Left lung (tissue), 14 donors: ENCODE measurements at places on chromosomes 7 and 10. TPM values are rescaled to one million over a fixed set of nuclear protein-coding genes. Genes with fewer than 3 reads are reported as not detected.

DNA sequence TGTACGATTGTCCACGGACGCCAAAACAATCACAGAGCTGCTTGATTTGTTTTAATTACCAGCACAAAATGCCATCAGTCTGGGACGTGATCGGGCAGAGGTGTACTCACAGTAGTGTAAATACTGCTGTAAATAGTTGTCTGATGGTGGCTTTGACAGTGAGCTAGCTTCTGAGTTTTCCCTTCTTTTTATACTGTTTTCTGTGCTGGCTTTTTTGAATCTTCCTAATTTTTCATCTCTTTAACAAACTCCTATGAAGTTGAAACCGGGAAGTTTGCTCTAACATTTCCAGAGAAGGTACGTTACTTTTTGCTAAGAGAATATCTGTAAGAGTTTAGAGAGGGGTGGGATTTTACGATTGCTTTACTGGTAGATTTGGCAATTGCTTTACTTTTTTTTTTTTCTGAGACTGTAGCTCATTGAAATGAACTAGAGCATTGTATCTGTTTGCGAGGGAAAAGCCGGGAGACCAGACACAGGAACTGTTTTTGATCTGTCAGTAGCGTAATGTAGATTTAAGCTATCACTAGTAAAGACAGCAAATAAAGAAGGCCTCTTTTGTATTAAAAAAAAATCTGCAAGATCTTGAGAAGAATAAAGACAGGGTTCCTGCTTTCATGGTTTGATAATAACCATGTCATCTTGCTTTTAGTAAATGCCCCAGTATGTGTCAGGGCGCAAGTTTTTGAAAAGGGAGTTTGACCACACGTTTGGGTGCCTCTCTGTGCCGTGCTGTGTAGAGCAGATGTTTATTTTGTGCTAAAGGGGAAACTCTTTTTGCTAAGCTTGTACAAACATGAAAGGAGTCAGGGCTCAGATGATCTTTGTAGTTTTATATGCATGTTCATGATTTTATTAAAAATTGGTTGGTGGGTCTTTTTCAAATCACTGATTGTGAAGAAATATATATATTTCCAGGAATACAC is 712 bp downstream of the FOXP2 start:
- no peaks in the 10 kb centered on the region for H3K36me3 ChIP-seq
- no peak overlapping the region for H3K4me3 ChIP-seq
- no peak for DNase-seq
- no peaks in the 10 kb centered on the region for H3K4me1 ChIP-seq

GRCh38 chr10:124063750-124064603 is 29.4 kb downstream of the CHST15 start:
- H3K4me1 ChIP-seq = peaks cover 19% of the 10 kb centered on the region
- H3K27ac ChIP-seq = peak overlapping the region; percentile 70
- H3K36me3 ChIP-seq = no peaks in the 10 kb centered on the region
- no peaks in the 10 kb centered on the region for H3K27me3 ChIP-seq

GRCh38 chr7:155728116-155728515 is 83.7 kb downstream of the RBM33 start:
- H3K36me3 ChIP-seq = no peaks in the 10 kb centered on the region
- peak overlapping the region; percentile 36 for H3K27ac ChIP-seq
- no peaks in the 10 kb centered on the region for H3K4me1 ChIP-seq
- DNase-seq = no peak

DNA sequence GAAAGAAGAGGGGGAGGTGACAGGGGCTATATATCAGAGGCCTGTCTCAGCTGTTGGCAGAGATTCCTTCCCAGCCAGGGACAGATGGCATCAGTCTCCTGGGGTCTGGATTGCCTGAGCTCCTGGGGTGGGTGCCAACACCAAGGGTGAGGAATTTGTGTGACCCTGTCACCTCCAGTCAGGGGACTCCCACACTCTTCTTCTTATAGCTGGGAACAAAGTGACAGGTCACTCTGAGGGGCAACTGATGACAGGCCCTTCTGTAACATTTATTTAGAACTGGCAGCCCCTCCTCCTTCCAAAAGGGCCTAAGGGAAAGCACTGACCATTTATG is 53.7 kb upstream of the DUSP5 start:
- peaks cover 4% of the 10 kb centered on the region for H3K4me1 ChIP-seq
- no peaks in the 10 kb centered on the region for H3K27me3 ChIP-seq
- DNase-seq = no peak
- no peaks in the 10 kb centered on the region for H3K36me3 ChIP-seq
- no peak overlapping the region for H3K4me3 ChIP-seq

DNA sequence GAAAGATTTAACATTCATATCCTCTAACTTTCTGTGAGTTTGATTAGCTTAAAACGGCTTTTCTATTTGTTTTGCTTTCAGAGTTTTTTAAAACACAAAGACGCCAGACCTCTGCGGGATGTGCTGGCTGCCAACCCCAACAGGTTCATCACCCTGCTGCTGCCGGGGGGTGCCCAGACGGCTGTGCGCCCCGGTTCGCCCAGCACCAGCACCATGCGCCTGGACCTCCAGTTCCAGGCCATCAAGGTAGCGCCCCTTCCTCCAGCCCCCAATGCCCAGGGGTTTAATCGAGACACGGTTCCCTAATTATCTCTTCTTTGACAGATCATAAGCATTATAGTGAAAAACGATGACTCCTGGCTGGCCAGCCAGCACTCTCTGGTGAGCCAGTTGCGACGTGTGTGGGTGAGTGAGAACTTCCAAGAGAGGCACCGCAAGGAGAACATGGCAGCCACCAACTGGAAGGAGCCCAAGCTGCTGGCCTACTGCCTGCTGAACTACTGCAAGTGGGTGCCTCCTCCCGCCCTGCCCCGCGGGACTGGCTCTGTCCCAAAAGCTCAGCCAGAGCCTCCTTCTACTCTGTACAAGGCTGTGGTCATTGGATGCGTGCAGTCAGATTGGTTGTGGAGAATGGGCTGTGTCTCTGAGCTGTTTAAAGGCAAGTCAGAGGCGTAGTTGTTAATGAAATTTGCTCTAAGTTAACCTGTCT is 71.2 kb downstream of the TRRAP start:
- H3K27me3 ChIP-seq = no peaks in the 10 kb centered on the region
- no peaks in the 10 kb centered on the region for H3K36me3 ChIP-seq
- no peak overlapping the region for H3K27ac ChIP-seq
- no peak overlapping the region for H3K4me3 ChIP-seq

- H3K4me1 ChIP-seq = no peaks in the 10 kb centered on the region
- peak; percentile 13 for DNase-seq
- H3K27me3 ChIP-seq = no peaks in the 10 kb centered on the region
- H3K4me3 ChIP-seq = no peak overlapping the region
These were observed 330.6 kb downstream of the CCSER2 start for GRCh38 chr10:84659027-84659426.

GRCh38 chr7:51034521-51035264 is 252.0 kb upstream of the GRB10 start:
- DNase-seq = no peak
- no peaks in the 10 kb centered on the region for H3K36me3 ChIP-seq
- H3K27ac ChIP-seq = no peak overlapping the region
- H3K27me3 ChIP-seq = no peaks in the 10 kb centered on the region
- H3K4me1 ChIP-seq = no peaks in the 10 kb centered on the region

- no peaks in the 10 kb centered on the region for H3K36me3 ChIP-seq
- no peaks in the 10 kb centered on the region for H3K4me1 ChIP-seq
- DNase-seq = no peak
- no peak overlapping the region for H3K27ac ChIP-seq
- no peaks in the 10 kb centered on the region for H3K27me3 ChIP-seq
These were observed 50.9 kb downstream of the ICA1 start for GRCh38 chr7:8210845-8211724.

DNA sequence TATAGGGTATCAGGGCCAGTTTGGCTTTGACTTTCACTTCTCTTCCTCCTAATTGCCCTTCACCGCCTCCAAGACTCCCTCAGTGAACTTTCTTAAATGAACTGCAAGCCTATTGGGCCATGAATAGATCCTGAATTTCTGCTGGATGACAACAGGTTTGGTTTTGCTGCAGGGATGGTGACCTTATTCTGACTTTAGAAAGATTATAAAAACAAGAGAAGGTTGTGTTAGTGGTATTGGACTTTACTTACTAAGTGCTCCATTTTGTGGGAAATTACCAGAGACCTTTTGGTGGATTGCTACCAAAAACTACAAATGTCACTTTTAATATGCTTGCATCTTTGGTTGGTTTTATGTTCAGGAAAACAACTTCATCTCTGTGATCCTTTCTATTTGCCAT is 11.5 kb upstream of the LIPA start:
- DNase-seq = no peak
- no peaks in the 10 kb centered on the region for H3K27me3 ChIP-seq
- no peaks in the 10 kb centered on the region for H3K36me3 ChIP-seq

DNA sequence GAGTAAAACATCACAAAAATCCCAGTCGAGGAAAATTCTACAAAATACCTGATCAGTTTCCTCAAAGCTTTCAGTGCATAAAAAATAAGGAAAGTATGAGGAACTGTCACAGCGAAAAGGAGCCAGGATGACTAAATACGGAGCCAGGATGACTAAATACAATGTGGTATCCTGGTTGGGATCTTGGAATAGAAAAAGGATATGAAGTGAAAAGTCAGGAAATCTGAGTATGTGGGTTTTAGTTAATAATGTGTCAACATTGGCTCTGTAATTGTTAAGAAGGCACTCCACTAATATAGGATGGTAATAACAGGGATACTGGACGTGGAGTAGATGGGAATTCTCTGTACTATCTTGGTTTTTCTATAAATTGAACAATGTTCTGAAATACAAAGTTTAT is 175.5 kb downstream of the SUGCT start:
- H3K27ac ChIP-seq = no peak overlapping the region
- H3K27me3 ChIP-seq = no peaks in the 10 kb centered on the region
- no peak overlapping the region for H3K4me3 ChIP-seq
- DNase-seq = no peak

DNA sequence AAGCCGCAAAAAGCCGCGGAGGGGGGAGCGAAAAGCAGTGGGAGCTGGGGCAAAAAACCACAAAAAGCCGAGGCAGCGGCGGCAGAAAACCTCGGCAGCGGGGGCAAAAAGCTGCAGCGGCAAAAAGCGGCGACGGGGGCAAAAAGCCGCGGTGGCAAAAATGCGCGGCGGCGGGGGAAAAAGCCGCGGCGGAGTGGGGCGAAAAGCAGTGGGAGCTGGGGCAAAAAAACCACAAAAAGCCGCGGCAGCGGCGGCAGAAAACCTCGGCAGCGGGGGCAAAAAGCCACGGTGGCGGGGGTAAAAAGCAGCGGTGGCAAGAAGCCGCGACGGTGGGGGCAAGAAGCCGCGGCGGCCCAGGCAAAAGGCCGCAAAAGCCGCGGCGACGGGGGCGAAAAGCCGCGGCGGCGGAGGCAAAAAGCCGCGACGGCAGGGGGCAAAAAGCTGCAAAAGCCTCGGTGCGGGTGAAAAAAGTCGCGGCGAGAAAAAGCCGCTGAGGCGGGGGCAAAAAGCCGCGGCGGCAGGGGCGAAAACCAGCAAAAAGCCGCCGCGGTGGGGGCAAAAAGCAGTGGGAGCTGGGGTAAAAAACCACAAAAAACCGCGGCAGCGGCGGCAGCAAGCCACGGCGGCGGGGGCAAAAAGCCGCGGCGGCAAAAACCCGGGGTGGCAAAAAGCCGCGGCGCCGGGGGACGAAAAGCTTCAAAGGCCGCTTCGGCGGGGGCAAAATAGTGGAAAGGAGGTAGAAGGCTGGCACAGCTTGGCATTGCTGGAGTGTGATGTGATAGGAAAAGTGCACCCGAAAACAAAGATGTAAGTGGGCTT is 135.9 kb downstream of the ZNF92 start:
- H3K4me1 ChIP-seq = peaks cover 6% of the 10 kb centered on the region
- H3K36me3 ChIP-seq = no peaks in the 10 kb centered on the region
- H3K27me3 ChIP-seq = no peaks in the 10 kb centered on the region
- peak; percentile 65 for DNase-seq

DNA sequence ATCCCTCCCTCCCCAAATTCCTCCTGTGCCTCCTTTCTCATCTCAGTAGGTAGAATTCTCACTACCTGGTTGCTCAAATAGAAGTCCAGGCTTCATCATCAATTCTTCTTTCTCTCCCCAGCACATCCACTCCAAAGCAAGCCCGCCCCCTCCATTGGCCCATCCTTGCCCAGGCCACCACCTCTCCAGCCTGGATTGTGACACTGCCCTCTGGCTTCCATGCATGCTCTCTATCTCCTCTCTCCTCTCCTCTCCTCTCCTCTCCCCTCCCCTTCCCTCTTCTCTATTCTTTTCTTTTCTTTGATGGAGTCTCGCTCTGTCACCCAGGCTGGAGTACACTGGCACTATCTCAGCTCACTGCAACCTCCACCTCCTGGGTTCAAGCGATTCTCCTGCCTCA is 144.9 kb downstream of the UBE2H start:
- H3K36me3 ChIP-seq = no peaks in the 10 kb centered on the region
- H3K27me3 ChIP-seq = no peaks in the 10 kb centered on the region
- H3K27ac ChIP-seq = no peak overlapping the region
- no peak for DNase-seq
- no peak overlapping the region for H3K4me3 ChIP-seq
- no peaks in the 10 kb centered on the region for H3K4me1 ChIP-seq

DNA sequence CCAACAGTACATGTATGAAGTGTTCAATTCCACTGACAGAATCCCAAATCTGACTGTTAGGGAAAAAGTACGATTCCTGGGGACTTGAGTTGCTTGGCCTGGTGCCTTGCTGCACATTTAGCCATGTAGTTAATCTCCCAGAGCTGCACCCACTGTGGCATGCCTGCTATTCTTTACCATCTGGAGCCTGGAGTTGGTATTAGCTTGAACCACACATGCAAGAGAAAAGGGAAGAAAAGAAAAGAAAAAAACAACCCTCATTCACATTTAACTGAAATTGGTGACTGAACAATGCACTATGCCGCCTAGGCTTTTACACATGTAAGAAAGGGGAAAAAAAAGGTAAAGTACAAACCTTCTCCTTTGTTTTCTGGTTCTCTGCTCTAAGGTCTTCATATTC is 26.1 kb downstream of the SHTN1 start:
- H3K27ac ChIP-seq = no peak overlapping the region
- H3K4me3 ChIP-seq = no peak overlapping the region
- no peaks in the 10 kb centered on the region for H3K36me3 ChIP-seq
- H3K27me3 ChIP-seq = no peaks in the 10 kb centered on the region
- DNase-seq = no peak
- H3K4me1 ChIP-seq = no peaks in the 10 kb centered on the region

- H3K27ac ChIP-seq = no peak overlapping the region
- no peak overlapping the region for H3K4me3 ChIP-seq
- no peaks in the 10 kb centered on the region for H3K4me1 ChIP-seq
- H3K27me3 ChIP-seq = no peaks in the 10 kb centered on the region
- H3K36me3 ChIP-seq = no peaks in the 10 kb centered on the region
These were observed 198.3 kb upstream of the KAT6B start for GRCh38 chr10:74628136-74628535.

ADRA2A gene
- 8.9 TPM for total RNA-seq

PRKG1 gene
- total RNA-seq = 22.9 TPM

SAMD9 gene
- total RNA-seq = 18.7 TPM

SFRP4 gene
- 7.1 TPM for total RNA-seq
